Kidney tubule cell (primary cell): ENCODE measurements at places on chromosomes 2 and 18.

DNA sequence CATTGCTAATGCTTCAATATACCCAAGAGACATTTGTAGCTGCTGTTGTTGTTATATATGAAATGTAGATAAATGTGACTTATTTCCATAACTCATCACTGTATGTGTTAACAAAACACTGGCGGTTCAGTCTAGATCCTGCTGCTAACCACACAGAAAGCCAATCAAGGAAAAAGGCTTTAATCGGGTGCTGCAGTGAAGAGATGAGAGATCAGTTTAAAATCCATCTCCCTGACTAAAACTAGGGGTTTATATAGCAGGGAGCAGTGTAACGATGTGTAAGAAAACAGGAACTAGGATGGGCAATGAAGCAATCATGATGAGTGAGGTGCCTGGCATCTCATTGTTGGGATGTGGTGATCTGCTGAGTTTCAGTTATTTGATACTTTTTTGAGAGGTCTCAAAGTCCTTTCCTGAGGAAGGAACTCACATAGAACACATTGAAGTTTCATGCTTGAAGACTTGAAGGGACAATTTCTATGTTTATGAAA, 677.7 kb upstream of the CDH7 start:
- no peak for DNase-seq

- peak; percentile 3 for DNase-seq
Observed at GRCh38 chr2:36277881-36278523, 77.6 kb upstream of the CRIM1 start.

DNA sequence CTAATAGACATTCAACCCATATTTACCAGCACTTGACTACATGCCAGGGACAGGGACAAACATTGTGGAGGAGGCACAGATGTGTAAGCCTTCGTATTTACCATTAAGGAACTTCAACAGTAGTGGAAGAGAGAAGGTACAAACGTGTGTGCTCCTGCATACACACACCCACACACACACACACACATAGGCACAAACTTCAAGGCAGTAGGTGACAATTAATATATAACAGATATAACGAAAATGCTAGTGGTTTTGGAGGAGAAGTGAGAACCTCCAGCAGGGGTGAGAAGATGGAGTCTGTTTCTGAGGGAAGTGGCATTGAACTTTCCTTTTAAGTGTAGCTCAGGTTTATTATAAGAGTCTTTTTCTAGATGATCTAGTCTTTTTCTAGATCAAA, 231.1 kb downstream of the SETBP1 start:
- DNase-seq, result no peak

GRCh38 chr2:10297959-10298531, 4.7 kb upstream of the HPCAL1 start:
- DNase-seq, result peak; percentile 76

DNA sequence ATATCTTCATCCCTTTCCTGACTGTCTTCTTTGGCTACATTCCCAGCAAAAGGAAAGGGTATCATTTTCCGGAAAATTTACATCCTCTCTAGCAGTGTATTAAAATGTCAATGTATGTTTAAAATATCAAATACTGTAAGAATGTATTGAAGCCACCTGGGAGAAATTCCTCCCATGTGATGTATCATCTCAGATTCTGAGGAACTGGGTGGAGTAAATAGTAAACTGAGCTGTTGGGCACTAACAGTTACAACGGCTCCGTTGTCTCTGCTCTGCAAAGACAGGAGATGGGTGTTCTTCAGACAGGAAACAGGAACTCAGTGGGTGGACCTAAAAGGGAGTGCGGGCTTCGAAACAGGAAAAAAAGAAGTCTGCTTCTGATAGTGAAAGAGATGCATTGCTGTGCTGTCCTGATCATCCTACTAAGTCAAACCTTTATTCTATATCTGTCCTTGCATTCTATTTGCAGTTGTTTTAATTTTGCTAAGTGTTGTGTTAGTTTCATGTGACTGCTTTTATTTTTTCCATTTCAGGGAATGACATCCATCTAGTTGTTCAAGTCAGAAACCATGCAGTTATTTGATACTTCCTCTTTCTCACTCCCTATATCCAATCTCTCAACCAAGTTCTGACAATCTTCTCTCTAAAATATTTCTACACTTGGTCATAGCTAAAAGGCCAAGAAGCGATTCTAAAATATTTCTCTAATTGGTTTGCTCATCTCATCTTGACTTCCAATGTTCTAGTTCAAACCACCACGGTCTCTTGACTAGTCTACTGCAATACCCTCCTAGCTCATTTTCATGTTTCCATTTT, 19.4 kb downstream of the DOK1 start:
- DNase-seq, result peak; percentile 30

DNA sequence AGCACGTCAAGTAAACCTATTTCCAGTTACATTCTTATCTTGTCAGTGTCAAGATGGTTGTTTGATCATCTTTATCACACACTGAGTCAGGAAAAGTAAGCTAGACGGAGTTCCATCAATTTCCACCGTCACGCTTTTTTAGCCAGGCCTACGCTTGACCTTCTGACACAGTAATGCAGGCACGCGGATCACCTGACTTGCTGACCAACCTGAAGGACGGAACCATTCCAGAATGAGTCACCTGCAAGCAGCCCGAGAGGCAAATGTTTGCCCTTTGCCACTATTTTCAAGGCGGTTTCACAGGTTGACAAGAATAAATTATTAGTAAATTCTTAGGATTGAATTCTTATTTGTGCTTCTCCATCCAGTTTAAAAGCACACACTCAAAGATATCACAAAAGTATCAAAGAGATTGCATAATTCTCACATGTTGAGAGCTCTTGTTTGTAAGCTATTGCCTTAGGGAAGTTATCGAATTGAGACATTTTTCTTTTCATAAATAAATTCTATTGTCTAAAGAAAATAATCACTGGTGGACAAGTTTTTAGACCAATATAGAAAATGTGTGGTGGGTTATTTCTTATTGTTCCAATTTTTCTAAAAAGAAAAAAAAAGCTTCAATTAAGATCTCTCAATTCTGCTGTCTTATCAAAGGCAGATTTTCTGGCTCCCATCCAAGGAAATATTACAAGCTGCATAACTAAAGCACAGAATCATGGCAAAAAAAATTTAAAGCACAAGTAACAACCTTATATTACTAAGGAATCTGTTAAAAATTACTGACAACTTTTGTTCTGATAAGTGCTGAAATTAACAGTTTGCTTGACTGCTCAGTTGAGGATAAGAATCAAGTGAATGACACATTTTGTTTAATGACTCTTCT, 31.9 kb downstream of the UXS1 start:
- peak; percentile 96 for DNase-seq

GRCh38 chr2:150944315-150944714, 317.3 kb downstream of the RBM43 start:
- DNase-seq, result no peak

DNA sequence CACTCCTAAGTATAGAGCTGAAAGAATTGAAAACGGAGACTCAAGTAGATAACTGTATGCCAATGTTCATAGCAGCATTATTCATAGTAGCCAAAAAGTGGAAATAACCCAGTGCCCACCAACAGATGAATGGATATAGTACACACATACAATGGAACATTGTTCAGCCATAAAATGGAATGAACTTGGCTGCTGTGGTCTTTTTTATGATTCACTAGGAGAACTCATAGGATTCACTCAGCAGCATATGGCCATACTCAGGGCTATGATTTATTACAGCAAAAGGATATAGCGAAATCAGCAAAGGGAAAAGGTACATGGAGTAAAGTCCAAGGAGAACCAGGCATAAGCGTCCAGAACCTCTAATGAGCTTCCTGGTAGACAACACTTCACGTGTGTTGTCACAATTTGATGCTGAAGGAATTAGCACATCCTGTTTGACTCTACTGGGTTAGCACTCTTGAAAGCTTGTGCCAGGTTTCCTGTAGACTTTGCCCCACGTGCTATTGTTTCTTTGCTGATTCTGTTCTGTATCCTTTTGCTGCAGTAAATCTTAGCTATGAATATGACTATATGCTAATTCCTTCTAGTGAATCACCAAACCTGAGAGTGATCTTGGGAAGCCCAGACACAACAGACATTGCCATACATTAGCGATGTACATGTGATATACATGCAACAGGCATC, 15.7 kb downstream of the SPC25 start:
- no peak for DNase-seq

- DNase-seq, result no peak
Observed at GRCh38 chr2:62296832-62297623, 101.1 kb downstream of the B3GNT2 start.

- no peak for DNase-seq
Observed at GRCh38 chr18:53755914-53756609, 468.4 kb downstream of the MBD2 start.

GRCh38 chr2:200862532-200863000, 1.9 kb downstream of the CLK1 start:
- DNase-seq, result peak; percentile 73

GRCh38 chr2:240648155-240648649, 22.9 kb downstream of the GPR35 start:
- DNase-seq, result no peak

- no peak for DNase-seq
Observed at GRCh38 chr2:208620487-208620978, 213.9 kb downstream of the PTH2R start.

- no peak for DNase-seq
Observed at GRCh38 chr2:907706-908105, 42.9 kb upstream of the SNTG2 start.

- DNase-seq, result peak; percentile 49
Observed at GRCh38 chr2:128458505-128458904, 139.8 kb upstream of the HS6ST1 start.

- DNase-seq, result peak; percentile 76
Observed at GRCh38 chr2:182522405-182522896, 95.6 kb upstream of the PDE1A start.

- no peak for DNase-seq
Observed at GRCh38 chr2:120255986-120256650, 3.5 kb downstream of the RALB start.

DNA sequence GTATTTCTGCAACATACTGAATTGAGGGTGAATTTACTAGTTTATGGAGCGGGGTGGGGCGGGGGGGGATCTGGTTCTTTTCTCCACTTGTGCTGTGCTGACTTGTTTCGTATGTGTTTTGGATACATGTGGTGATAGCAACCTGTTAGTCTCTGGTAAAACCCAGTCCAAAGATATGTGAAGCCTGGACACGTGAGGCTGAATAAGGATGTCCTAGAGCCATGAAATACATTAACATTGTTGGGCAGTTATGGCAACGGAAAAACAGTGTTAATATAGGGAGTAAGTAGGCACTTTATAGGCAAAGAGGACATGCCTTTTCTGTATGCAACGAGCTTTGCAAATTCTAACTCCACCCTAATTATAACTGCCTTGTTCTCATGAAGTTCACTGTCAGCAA, 42.1 kb upstream of the NEMP2 start:
- DNase-seq, result no peak

- DNase-seq, result no peak
Observed at GRCh38 chr2:58299123-58299522, 58.0 kb upstream of the FANCL start.

DNA sequence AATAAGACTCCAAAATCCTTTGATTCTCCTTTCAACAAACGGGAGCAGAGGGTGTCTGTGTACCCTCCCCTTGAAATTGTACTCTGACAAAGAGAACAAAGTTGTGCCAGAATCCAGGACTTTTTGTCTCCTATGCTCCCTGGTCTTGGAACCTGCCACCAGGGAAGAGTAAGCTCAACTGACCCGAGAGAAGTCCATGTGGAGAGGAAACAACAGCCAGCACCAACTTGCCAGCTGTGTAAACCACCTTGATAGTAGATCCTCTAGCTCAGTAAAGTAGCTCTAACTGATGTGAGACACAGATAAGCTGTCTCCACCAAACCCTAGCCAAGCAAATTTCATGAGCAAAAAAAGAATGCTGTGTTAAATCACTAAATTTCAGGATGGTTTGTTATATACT, 46.9 kb downstream of the LNPK start:
- no peak for DNase-seq

DNA sequence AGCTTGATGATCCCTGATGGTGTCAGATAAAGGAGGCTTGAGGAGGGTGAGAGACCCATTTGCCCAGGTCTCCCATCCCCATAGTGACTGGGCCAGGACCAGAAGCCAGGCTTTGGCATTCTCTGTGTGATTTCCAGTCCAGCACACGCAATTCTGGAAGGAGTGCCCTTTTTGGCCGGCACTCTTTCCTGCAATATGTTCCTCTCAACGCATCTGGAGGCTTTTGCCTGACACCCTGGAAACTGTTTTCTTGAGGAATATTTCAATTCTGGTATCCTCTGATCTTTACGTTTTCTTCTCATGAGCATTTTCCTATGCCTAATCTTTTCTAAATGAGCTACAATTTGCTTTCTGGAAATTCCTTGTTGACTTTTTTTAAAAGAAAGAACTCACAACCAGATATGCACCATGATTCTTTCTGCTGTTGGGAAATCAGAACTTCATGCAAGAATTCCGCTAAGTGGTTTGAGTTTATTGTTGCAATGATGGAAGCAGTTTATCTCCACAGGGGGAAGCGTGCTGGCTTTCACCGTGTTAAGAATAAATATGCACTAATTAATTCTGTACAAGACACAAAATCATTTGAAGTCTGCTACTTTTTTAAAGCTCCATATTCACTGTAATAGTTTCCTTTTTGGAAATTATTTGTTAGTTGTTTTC, 143.7 kb downstream of the NAPG start:
- DNase-seq, result no peak

GRCh38 chr2:172374318-172375240, 52.8 kb upstream of the ITGA6 start:
- peak; percentile 71 for DNase-seq

- DNase-seq, result no peak
Observed at GRCh38 chr2:129860088-129860487, 119.4 kb upstream of the RAB6C start.

GRCh38 chr2:66495788-66496640, 61.1 kb downstream of the MEIS1 start:
- DNase-seq, result peak; percentile 88

DNA sequence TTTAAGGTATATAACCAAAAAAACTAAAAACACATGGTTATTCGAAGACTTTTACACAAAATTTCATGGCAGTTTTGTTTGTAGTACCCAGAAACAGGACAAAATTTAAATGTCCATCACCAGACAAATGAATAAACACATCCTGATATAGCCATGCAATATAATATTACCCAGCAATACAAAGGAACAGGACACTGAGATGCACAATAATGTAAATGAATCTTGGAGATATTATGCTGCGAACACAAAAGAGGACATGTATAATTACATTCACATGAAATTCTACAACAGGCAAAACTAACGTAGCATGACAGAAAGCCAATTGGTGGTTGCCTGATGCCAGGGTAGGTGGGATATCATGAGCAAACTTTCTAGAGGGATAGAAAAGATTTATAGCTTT, 92.4 kb upstream of the OTX1 start:
- DNase-seq, result no peak

DNA sequence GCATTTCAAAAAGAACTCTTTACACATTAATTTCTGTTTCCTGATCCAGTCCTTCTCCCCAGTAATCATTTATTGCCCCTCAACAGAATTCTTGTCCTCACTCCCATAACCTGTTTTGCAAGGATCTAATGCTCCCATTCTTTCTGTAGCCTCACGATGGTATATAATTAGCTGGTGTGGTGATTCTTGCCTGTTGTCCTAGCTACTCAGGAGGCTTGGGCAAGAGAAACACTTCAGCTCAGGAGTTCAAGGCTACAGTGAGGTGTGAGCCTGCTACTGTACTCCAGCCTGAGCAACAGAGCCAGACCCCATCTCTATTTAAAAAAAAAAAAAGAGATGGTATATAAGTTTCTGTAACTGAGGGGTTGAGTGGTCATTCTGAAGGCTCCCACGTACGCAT, 7.7 kb upstream of the TRAPPC8 start:
- DNase-seq, result no peak
